ENCODE measurements at places on chromosomes 7 and 10.
A peak's percentile ranks its signal among the peaks of the same experiment; 100 is the strongest.

DNA sequence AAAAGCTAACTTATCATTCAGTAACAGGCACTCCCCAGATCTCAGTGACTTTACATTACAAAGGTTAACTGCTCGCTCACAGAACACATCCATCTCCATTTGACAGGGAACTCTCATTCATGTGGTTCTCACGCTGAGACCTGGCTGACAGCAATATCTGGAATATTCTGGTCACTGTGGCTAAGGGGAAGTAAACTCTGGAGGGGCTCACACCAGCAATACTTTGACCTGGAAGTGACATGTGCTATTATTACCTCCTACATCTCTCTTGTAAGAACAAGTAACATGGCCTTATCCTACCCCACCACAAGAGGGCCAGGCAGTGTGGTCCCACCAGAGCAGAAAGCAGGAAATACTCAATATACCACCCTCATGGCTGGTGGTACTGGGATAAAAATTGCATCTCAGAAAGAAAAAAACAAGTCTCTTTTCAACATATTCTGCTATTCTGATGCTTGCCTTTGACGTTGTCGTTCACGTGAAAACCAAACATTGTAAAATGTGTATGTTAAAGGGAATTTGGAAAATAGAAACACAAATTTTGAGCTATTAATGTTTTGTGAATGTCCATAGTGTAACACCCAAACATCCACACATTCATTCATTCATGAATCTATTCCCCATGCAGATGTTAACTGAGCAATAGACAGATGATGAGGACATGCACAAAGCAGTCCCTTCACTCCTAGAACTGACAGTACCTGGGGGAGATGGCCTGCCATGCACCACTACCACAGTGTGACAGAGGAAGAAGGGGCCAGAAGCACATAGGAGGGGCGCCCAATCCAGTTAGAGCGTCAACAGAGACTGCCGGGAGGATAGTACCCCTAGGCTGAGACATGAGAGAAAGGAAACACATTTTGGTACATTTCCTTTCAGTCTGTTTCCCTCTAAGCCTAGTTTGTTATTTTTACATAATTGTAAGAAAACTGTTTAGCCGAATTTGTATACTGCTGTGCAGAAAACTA lies 166.0 kb upstream of the SP4 start:
- DNase-seq = peak; percentile 24

- DNase-seq = no peak
These were observed 805.1 kb downstream of the TNS3 start for GRCh38 chr7:46776790-46777189.

- no peak for DNase-seq
These were observed 219.0 kb upstream of the CSTF2T start for GRCh38 chr10:51918440-51918839.

GRCh38 chr10:126059076-126059826 lies 162.9 kb downstream of the FANK1 start:
- DNase-seq = no peak

DNA sequence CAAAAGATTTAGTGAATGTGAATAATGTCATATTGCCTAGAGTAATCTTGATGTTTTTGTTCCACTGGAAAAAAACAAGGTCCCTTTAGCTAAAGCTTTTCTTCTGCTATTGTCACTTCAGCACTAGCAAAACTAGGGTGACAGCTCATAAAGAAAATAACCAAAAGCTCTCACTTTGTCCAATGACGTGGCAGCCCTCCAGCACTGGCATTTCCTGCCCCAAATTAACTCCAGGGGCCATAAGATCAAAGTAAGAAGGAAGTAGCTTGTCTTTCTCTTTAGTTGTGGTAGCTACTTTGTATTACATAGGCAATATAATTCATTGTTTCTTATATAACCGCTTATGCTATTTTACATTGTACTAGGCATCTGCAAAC lies 47.3 kb downstream of the LRRN3 start:
- DNase-seq = peak; percentile 47

DNA sequence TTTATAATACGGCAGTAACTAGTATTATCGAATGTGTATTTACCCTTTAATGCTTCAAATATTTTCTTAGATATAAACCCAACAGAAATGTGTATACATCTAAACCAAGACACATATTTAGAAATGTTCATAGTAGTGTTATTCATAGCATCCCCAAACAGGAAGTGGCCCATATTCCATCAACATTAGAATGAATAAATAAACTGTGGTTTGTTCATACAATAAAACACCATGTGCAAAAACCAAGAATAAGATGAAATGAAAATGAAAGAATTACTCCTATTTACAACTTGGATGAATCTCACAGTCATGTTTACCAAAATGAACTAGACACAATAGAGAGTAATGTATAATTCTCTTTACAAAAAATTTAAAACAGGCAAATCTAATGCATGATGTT lies 9.2 kb upstream of the CAV2 start:
- DNase-seq = no peak

DNA sequence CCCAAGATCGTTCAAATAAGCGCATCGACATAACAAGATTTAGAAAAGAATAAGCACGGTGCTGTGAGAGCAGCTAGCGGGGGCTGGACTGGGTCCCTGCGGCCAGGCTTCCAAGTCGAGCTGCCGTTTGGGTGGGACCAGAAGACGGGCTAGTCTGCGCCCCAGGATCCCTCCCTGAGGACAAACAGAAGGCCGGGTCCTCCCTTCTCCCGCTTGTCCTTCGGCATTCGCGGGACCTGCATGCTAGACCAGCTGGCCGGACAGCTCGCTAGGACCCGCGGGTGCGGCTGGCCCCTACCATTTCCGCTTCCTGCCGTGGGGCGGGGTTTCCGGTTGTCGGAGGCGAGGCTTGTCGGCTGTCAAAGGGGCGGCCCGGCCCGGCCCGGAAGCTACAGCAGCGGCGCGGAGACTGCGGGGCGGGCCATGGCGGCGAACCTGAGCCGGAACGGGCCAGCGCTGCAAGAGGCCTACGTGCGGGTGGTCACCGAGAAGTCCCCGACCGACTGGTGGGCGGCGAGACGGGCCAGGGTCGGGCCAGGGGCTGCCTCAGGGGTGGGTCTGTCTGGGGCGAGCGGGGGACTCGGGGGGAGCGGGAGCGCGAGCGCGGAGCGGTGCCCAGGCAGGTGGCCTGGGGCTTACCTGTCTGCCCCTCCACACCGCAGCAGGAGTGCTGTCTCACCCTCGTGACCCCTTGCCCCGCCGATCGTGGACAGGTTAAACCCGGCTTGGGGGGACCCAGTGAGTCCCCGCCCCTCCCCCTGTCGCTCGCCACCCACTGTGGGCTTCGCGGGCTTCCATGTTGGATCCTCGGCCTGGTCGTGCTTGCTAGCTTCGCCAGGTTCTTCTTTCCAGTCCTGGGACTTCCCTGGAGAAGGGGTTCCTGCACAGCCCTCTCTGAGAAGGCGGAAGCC lies at the start of gene DBNL:
Gene DBNL, plus strand, starts transcription at position 388 of the 911 bp plus-strand sequence. Its CDS starts 36 bp downstream, at position 424.
- peak; percentile 85 for DNase-seq

DNA sequence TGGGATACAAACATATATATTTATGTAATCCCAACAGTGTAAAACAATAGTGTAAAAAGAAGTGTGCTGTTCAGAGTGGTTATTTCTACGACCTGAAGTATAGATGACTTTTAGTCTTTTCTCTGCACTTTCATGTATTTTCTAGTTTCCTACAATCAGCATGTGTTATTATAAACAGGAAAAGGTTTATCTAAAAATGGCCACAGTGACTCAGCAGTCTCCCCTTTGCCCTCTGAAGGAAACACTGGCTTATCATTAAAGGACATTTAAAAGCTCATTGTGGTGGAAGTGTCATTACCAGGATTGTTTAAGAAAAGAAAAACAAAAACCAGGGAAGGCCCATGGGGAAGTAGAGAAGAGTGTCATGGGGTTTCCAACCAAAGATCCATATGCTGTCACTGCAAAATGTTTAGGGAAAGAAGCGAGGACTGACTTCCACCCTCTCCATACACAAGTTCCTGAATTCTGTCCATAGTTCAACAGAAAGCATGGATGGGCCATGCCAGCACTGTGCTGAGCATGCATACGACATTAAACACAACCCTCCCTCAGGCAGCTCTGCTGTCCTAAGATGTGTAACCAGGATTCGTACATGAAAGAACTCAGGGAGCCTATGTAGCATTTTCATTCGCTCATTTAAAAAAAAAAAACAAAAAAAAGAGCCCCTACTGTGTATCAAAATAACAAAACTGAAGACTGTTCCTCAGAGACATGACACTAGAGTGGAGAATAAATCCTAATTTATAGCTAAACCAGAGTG lies 10.2 kb downstream of the CYREN start:
- no peak for DNase-seq

DNA sequence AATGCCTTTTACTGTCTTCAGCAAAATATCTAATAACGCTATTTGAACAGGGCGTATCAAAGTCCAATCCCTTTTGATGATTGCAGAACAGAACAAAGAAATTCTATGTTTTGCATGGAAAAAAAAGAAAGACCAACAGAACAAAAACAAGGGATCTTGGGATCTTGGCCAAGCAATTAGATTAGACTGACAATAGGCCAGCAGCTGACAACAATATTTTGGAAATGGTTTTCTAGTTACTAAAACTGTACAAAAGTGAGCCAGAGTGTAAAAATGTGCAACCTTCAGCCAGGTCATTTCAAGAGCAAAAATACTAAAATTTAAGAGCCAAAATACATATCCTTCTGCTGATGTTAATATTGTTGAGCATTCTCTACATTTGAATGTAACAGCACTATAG lies 716.5 kb upstream of the KCND2 start:
- no peak for DNase-seq

Measured in activated CD4-positive, alpha-beta T cell treated with anti-CD3 and anti-CD28 coated beads for 4 hours (primary cell).